Stimulated activated CD4-positive, alpha-beta T cell treated with anti-CD3 and anti-CD28 coated beads, Interleukin-2, amount 100 ng/mL, for 4 hours (primary cell): ENCODE measurements at places on chromosomes 3 and 15.

DNA sequence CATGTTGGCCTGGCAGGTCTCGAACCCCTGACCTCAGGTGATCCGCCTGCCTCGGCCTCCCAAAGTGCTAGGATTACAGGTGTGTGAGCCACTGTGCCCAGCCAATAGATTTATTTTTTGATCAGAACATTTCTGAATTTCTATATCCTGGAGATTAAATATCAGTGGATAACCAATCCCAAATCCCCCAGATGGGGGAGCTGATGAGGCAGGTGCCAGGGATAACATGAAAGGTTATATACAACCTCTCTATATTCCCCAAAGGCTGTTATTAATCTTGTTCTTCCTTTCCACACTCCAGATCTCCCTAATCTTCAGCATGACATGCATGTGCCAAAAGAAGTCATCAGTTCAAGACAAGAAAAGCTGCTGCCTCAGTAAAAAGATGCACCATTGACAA lies 112.3 kb downstream of the WDR76 start:
- no peak for DNase-seq

DNA sequence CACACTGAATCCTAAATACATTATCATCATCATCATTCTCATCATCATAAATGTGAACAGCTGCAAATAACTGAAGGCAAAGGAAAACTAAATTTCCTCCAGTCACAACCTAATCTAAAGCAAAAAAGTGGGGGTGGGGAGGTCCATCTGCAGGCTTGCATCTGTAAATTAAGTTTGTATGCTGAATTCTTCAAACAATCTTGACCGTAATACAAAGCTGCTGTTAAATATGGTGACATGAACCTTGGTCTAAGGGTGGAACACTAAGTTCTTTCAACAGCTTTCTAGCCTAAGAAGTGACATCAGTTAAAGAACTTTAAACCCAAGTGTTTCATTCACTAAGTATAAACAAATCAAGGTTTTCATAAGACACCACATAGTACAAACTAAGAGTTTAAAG lies 4.3 kb downstream of the LRRFIP2 start:
- no peak for DNase-seq

GRCh38 chr15:100096248-100096600 lies 245.6 kb downstream of the ADAMTS17 start:
- DNase-seq: no peak

DNA sequence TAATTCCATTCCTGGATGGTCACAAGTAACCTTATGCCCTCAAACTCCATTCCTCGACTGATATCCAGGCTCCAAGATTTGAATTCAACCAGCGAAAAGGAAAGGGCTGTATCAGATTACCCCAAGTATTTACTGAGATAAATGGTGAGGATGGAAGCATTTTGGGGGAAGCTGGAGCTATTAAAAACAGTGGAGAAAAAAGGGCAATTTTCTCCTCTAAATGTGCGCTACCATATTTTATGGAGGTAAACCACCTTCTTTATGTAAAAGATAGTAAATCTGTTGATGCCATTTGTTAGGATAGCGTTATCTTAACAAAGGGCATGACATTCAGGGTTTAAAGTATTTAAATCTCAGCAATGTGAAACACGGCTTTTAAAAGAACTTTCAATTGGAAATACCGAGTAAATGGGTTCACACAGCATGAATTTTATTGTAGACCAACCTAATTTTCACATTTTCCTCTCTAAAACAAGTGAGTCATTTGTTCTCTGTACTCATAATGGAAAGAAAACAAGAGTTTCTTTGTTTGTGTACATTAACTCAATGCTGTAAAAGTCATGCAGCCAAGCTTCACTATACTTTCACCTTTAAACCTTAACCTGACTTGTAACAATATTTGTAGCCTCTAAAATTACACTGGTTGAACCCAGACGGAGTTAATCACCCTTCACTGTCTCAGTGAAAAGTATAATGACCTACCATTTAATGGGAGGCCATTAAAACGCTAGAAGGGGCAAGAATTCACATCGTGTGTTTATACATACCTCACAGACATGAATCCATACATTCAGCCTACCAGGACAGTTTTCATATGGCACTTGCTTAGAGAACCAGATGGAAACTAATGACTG lies 773.4 kb downstream of the ROBO1 start:
- no peak for DNase-seq

- no peak for DNase-seq
These were observed 34.6 kb upstream of the MUC13 start for GRCh38 chr3:124969190-124969589.

- no peak for DNase-seq
These were observed 158.6 kb upstream of the RGMA start for GRCh38 chr15:93247466-93248121.

GRCh38 chr3:180417241-180417640 lies 184.7 kb upstream of the TTC14 start:
- no peak for DNase-seq

DNA sequence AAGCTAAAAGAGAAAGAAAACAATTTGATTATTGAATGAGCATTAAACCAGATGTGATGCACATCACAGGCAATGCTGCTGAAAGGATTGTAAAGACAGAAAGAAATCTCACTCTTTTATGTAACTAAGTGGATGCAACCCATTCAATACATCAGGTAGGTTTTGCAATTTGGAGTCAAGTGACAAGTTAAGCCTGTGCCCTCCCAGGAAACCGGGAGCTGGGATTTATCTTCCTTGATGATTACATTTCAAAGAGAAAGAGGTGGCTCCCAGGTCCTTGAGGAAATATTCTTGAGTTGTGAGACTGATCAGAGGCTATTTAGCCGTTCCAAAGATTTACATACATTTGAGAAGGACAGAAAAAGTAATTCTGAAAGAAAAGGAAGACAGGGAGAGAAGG lies 219.0 kb upstream of the PROK2 start:
- DNase-seq: no peak

DNA sequence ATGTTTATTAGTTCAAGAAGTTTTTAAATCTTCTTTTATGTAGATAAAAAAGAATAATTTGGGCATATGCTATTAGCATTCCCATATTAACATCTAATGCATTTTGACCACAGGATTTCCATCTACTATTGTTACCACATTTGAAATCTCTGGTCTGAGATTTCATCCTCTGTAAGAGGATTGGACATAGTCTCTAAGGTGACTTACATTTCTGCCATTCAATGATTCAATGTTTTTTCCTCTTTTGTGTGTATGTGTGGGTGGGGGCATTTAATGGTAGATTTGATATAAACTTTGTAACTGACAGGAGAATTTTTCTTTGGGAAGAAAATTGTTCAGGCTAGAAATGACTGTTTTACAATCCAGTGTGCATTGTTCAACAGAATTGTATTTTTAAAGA lies 307.3 kb upstream of the RBMS3 start:
- no peak for DNase-seq

DNA sequence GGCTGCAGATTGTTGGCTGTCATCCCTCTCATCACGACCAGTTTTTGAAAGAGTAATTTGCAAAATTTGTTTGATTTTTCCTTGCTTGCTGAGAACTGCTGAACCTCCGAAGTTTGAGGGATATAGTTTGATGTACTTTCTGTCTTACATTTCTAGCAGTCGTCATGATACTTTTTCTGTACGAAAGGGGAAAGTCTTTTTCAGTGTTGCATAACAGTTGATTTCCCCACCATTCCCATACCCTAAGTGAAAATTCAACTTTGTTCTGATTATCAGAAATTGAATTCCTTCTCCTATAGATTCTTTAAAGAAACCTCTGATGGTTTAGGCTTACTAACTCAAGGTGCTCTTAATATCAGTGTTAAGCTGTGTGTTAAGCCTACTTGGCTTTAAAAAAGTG lies 1.6 kb downstream of the PDE8A start:
- DNase-seq: no peak
